Fibroblast of skin of left biceps (primary cell): ENCODE measurements at places on chromosomes 13 and 19.

DNA sequence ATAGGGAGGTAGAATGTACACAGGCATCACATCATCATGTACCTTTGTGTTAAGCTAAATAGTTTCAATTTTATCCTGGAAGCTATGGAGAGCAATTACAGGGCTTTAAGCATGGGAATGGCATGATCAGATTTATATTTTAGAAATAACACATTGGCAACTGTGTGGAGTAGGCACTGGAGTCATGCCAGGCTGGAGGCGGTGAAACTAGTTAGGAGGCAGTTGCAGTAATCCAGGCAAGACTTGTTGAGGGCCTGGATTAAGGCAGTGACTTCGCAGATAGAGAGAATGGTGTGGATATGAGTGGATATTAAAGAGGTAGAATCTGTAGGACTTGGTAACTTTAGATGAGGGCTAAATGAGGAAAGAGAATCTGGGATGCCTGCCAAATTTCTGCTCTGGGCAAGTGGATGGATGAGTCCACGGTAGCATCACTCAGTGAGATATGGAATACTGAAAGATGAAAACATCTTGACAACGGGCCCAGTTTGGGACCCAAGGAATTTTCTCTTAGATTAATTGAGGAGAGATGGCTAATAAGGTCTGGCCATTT, 506.2 kb downstream of the FGF9 start:
- no peak for DNase-seq

- no peak for DNase-seq
Observed at GRCh38 chr19:49335784-49336481, 727 bp downstream of the CD37 start.

DNA sequence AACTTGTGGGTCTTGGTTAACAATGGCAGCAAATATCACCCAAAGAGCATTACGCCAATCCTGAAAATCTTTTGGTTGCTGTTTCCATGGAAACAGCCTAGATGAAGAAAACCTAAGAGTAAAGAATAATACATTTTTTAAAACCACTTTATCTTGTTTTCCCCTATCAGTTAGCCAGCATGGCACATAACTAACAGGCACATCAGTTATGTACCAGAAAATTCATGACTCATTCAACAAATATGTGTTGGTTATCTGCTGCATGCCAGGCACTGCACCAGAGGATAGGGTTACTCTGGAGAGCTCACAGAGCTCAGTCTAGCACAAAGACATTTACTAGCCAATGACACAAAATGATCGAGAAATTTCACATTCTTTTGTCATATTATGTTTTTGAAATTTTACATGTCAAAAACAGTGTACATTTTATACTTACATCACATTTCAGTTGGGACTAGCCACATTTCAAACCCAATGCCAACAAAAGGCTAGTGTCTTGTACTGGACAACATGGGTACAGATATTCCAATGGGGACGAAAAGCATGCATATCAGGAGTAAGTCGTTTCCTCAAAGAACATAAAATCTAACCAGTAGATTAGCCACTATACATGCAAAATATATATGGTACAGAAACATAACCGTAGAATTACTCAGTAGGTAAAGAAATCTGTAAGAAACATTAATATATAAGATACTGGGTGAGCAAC, 20.3 kb downstream of the LNX2 start:
- DNase-seq: no peak

DNA sequence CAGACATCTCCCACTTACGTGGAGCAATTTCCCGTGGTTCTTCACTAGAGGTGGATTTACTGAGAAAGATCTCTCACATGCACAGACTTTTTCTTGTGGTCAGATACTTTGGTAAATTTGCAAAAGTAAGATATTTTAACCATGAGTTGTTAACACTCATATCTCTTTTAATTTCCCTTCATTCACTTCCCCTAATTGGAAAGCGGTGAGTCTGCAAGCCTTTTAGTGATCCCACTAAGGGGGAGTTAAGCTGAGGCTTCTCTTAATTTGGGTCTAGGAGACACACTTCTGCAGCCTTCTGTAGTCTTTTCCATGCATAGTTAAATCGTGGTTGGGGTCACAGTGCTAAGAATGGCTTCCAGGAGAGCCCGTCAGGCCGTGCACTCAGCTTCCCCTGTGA, 30.7 kb upstream of the SERPINE3 start:
- no peak for DNase-seq

DNA sequence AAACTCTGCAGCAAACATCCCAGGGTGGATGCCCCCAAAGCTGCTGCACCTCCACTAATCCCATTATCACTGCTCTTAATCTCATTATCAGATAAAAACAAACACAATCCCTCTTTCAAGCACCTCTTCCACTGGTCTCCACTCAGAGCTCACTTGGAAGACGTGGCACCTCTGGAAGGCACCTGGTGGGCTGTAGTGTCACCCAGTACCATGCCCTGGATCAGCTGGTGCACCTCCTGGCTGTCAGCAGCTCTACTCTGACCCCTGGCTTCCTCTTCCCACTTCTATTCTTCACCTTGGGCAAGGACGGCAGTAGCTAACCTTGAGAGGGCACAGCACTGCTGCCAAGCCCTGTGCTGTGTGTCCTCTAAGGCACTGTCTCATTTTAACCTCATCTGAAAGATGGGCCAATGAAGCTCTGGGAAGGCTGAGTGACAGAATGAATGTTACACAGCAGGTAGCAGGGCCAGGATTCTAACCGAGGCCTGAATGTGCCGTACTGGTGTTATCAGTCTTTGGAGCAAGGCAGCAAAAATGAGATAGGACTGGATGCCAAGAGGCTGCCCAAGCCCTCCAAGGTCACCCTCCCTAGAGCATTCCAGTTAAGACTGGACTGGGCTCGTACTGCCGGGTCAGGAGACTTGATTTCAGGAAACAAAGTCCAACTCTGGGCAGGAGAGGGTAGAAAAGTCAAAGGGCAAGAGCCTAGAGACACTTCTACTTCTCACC, 7.4 kb downstream of the BRD4 start:
- DNase-seq: no peak

DNA sequence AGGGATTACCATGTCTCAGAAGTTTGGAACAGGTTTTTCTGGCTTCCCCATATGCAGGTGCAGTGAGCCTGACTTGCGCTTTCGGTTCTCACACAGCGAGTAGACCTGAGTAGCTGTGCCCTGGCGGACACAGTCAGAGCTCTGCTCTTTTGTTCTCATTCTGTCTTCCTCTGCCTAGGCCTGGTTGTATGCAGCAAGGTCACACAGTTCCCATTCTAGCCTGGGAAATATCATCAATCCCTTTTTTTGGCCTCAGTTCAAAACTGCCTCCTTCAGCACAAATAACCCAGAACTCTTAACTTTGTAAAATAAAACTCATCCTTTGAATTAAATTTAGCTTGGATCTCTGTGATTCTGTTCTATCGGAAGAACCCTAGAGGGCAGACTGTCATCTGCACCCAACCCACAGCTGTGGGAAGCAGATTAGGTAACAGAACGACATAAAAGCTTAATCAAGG, 10.2 kb downstream of the OXGR1 start:
- DNase-seq: no peak

DNA sequence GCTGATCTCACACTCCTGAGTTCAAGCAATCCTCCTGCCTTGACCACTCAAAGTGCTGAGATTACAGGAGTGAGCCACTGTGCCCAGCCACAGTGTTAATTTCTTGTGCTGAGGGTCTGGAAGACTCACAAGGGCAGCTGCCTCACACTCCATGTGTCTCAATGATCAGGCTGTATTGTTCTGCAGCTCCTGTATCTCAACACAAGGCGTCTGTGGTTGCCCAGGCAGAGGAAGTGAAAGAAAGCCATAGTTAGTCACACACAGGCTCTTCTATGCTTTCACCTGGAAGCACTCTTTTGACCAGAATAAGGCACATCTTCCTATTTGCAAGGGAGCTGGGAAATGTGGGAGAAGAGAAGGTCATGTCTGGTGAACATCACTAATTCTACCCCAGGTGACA, 107.3 kb upstream of the ZNF507 start:
- no peak for DNase-seq
